ENCODE measurements at places on chromosomes 2 and 18. TPM values are rescaled to one million over a fixed set of nuclear protein-coding genes. Genes with fewer than 3 reads are reported as not detected.

PECR gene
- 13.2 TPM for total RNA-seq

LAMA1 gene
- 1.1 TPM for total RNA-seq

- DNase-seq = no peak
Observed at GRCh38 chr2:32773448-32773808, 145.6 kb downstream of the TTC27 start.

GRCh38 chr2:190649798-190650390 is 1.0 kb downstream of the NAB1 start:
- DNase-seq = no peak

GRCh38 chr2:224498991-224499390 is 86.2 kb downstream of the CUL3 start:
- DNase-seq = no peak

GRCh38 chr2:131413785-131414184 is 49.8 kb upstream of the RAB6D start:
- no peak for DNase-seq

- no peak for DNase-seq
Observed at GRCh38 chr2:161044095-161044865, 115.9 kb upstream of the TANK start.

DNA sequence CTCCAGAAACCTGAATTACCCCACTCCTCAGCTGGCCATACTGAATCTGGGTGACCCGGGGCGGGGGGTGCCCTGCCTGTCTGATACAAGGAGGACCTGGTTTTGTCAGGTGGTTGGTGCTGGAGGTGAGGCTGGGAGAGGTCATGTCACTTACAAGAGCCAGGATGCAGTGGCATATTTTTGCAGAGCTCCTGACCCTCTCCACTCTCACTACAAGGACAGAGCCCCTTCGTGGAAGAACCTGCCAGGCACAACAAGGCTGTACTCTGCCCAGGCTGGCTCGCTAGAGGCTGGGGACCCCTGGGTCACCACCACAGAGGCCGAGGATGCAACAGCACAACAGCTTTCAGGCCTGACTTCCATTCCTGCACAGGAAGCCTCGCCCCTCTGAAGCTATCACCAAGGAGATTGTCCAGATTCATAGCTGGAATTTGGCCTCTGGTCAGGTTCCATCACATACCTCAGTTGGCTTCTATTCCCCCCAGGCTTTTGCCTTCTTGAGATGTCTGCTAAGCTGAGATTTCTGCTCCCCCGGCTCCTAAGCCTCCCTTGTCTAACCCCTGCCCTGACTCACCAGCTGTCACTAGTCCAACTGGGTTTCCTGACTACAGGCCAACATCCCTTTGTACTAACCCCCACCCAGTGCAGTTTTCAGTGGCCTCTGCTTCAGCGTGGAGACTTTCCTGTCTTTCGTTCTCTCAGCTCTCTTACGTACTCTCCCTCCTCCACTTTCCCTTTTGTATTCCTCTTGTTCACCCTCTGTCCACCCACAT is 132.5 kb upstream of the EPAS1 start:
- peak; percentile 91 for DNase-seq

All from ovary (tissue), 10 donors.